HT1080 (cell line): ENCODE measurements at places on chromosomes 3 and 15. TPM values are rescaled to one million over a fixed set of nuclear protein-coding genes. Genes with fewer than 3 reads are reported as not detected.

DNA sequence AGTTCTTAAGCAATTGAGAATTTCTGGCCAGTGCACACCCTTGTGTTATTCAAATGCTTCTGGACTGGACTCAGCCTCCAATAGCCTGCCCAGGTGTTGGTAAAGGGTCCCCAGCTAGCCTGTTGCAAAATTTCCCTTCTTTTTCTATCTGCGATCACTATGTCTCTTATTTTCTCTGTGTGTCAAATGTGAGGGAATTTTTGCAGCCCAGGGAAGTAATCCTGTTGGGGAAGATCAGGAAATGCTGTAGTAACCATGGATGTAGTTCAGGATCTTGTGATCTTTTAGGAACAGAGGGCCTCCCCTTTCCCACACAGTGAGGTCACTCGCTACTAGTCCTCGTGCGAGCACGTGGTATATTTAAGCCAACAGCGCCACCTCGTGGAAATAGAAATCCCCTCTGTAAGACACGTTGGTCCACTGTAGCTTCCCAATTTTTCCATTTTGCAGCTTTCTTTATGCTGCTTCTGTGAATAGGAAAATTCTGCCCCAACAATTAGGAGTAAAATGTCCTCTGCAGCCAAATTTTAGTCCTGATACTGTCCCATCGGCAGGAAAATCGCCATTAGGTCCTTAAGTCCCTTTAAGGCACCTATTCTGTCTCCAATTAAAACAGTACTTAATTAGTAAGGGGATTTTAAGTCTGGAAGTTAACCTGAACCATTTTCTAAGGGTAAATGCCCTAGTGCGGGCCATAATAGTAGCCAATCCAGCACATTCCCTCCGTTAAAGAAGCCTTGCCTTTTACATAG lies 4.0 kb upstream of the SMCO1 start:
- DNase-seq = peak; percentile 76

- DNase-seq = no peak
Observed at GRCh38 chr15:85743392-85744055, 51.2 kb downstream of the KLHL25 start.

Gene PIERCE2
- 0.27 and 1.00 TPM in 2 replicates for total RNA-seq

DNA sequence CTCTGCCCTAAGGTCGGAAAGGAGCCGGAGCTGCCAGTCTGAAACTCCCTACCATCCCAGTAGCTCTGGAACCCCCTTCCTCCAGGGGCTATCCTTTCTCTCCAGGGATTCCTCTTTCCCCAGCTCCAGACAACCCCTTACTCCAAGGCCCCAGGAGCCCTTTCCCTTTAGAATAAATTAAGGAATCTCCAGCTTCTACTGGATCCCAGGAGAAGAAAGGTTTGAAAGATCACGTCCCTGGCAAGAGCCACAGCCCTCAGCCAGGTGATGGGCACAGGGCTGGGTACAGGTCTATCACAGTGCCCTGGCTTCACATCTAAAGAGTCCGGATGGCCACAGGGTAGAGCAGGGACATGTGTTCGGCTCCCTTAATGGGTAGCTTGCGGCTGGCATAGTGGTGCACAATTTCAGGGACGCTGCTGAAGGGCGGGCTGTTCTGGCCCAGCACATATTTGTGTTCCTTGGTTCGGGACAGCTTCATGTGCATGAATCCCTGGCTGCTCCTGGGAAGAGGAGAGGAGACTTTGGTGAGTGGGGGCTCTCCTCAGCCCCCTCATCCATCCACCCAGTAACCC lies 20.0 kb downstream of the SHF start:
- DNase-seq = no peak

DNA sequence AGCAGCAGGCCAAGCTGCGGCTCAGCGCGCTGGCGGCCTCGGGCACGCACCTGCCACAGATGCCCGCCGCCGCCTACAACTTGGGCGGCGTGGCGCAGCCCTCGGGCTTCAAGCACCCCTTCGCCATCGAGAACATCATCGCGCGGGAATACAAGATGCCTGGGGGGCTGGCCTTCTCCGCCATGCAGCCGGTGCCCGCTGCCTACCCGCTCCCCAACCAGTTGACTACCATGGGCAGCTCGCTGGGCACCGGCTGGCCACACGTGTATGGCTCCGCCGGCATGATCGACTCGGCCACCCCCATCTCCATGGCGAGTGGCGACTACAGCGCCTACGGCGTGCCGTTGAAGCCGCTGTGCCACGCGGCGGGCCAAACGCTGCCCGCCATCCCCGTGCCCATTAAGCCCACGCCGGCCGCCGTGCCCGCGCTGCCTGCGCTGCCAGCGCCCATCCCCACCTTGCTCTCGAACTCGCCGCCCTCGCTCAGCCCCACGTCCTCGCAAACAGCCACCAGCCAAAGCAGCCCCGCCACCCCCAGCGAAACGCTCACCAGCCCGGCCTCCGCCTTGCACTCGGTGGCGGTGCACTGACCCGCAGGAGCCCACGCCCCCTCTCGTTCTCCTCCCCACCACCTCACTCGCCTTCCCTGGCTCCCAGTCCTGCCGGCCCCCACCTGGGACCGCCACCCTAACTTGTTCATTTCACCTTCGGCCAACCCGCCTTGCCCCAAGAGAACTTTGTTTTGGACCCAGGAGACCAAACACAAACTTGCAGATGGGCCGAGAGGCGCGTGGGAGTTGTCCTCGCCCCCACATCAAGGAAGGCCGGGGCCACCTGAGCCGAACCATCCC lies 1.5 kb downstream of the FOXB1 start:
- no peak for DNase-seq

Gene CPLX3
- total RNA-seq = 0.10 and 0.26 TPM in 2 replicates

GRCh38 chr15:85760049-85760448 lies 34.7 kb downstream of the KLHL25 start:
- DNase-seq = no peak

Gene XIRP1
- not detected in 2 replicates for total RNA-seq

DNA sequence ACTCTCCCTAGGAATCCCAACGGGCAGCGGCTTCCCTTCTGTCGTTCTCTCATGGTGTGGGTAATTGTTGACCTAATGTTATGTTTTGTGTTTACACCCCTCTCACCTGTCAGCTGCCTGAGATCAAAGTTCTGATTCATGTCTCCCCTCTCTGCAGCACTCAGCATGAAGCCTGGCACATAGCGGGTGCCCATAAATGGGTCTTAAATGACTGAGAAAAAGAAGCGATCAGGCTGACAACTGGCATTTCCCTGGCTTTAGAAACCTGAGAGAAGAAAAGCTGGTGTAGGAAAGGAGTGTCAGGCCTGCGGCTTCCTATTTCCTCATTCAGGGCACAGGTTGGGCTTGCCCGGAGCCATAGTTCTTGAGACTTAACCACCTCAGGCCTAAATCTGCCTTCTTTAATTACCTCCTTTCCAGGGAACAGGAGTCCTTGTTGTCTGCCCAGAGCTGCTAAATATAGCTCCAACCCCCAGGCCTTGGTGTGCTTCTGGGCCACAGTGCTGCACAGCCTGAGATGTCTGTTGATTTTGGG lies 31.8 kb downstream of the LPP start:
- no peak for DNase-seq
